ENCODE measurements at places on chromosomes 1 and 21.

GRCh38 chr1:41720861-41721410 lies 197.8 kb downstream of the HIVEP3 start:
- no peak for DNase-seq

DNA sequence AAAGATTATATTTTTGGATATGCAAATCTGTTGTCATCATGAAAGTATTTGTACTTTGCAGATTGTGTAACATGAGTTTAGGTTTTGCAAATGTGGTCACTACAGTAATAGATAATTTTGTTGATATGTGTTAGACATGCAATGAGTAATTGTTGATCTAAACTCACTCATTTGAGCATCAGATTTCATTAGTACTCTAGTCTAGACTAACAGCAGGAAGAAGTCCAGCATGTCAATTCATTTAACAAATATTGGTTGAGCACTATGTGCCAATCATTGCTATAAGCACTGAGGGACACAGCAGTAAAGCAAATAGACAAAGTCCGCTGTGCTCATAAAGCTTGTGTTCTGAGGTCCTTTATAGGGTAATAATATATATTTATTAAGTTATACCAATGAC lies 350.0 kb downstream of the USP25 start:
- DNase-seq = no peak

DNA sequence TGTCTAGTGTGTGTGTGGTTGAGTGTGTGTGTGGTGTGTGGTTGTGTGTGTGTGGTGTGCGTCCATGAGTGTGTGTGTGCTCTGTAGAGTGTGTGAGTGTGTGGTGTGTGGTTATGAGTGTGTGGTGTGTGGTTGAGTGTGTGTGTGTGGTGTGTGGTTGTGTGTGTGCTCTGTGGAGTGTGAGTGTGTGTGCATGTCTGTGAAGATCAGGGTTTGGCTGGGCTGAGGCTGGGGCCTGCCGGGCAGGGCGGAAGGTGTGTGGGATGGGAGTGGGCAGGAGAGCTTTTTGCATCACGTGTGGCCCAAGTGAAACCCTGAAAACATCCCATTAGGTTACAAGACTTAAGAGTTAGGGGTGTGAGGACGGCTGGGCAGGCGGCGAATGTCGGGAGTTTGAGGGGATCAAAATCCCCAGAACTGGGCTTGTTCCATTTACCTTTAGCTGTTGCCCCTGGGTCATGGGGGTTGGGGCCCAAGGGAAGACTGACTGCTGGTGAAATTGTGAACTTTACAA lies 2.9 kb upstream of the FCMR start:
- DNase-seq = no peak

DNA sequence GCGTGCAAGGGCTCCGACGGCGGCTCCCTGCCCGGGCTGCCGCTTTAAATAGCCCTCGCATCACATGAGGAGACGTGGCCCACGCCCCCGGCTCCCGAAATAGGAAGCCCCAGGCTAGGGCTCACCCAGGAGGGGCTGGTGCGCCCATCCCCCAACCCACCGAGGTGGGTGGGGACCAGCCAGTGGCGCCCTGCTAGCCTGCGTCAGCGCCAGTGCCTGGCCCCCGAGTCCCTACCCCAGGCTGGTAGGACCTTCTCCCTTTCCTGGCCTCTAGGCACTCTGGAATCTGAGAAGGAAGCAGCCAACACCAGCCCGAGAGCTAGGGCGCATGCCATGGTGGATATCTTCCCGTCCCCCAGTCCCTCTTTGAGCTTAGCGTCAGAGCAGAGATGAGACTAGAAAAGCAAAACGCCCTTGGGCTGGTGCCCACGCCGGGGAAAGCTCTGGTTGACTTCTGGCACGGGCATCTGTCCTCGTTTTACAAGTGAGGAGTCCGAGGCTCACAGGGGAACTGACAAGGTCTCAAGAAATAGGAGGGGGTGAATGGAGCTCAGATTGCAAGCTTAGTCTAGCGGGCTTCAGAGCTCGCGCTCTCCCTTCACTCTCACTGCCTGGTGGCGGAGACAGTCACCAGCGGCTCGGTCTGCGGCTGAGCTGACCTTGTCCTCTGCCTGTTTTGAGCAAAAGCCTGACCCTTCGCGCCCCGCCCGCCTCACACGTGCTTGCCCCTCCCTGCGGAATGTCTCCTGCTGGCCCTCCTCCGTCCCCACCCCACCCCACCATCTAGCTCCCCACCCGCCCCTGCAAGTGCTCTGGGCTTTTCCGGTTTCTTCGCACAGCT lies at the start of gene FABP3:
TSS of gene FABP3 (minus strand) at position 21 of the 841 bp plus-strand sequence. CDS start 62 bp downstream, outside the sequence.
- no peak for DNase-seq

DNA sequence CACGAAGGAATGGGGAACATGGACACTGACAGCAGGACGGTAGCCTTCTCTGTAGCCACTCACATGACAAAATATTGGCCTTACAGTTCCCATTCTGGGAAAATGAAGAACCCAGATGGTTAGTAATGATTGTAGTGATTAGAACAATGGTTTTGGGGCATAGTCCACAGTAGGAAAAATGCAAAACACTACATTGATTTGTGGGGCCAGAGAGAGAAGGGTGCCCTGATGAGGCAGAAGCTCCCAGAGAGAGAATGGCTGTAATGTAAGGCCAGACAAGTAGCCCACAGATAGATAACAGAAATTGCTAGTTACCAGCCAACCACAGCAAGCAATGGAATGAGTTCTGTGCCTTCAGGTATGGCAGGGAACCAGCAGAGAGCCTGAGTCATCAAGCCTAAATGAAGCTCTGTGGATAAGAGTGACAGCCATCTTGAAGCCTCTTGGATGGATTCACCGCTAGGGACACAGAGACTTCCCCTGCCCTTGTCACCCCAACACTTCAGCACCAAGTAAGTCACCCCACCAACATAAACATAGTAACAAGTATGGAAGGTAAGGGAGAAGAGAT lies 206.1 kb downstream of the BACH1 start:
- DNase-seq = no peak

- DNase-seq = no peak
Observed at GRCh38 chr1:56578963-56579875, at the start of gene PLPP3. Gene PLPP3, minus strand, starts transcription at chr1:56579563. Its CDS starts 547 bp downstream, at chr1:56579016.

DNA sequence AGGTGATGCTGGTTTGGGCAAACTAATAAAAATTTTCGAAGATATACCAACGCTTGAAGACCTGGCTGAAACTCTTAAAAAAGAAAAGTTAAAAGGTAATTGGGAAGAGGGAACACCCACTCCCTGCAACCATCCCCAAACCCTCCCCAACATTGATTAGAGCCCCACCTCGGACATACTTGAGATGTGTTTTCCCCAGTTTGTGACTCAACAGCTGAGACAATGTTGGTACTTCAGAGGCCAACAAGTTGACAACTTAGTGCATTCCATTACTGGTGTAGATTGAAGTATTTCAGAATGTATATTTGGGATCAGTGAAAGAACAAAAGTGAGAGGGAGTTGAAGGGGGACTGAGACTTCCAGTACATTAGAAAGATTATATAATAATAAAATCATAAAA lies 5.1 kb downstream of the IFI16 start:
- no peak for DNase-seq

All from activated T-helper 2 cell treated with anti-CD3 and anti-CD28 coated beads, Interferon-gamma antibody, Interleukin-2, Interleukin-4, amounts not matched to agents 10 μg/mL and 5 μg/mL and 100 μg/mL, durations not matched to agents 14 hours and 24 hours and 36 hours (primary cell).